Stomach (tissue), 19 donors: ENCODE measurements at places on chromosomes 2 and 18. TPM values are rescaled to one million over a fixed set of nuclear protein-coding genes. Genes with fewer than 3 reads are reported as not detected.

- H3K36me3 ChIP-seq: no peaks in the 10 kb centered on the region
- peaks cover 84% of the 10 kb centered on the region for H3K4me1 ChIP-seq
- H3K27ac ChIP-seq: no peak overlapping the region
- DNase-seq: no peak
- no peak overlapping the region for H3K4me3 ChIP-seq
Observed at GRCh38 chr2:61436092-61436491, 34.8 kb downstream of the USP34 start.

DNA sequence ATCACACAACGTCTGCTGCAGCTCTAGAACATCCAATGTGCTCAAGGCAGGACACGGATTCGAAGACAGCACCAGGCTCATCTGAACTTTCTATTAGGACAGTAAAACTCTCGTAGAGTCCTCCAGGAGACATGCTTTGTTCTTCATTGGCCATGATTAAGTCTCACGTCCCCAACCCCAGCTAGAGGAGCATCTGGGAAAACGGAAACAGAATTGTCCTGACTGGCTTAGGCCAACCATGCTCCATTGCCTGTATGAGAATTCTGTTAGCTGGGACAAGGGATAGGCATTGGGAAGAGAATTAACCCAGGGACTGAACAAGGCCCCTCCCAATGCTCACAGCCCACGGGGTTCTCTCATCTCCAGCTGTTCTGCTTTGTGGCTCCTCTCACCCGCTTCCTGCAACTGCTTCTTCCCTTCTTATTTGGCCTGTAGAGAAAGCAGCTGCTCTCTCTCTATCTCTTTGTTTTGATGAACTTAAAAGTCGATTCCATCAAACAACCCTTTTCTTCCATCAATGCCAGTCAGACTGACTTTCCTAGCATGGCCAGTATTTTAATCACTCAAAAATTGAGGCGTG lies 75.6 kb downstream of the C1QL2 start:
- H3K4me1 ChIP-seq: peaks cover 7% of the 10 kb centered on the region
- no peaks in the 10 kb centered on the region for H3K36me3 ChIP-seq
- no peak overlapping the region for H3K27ac ChIP-seq
- no peak overlapping the region for H3K4me3 ChIP-seq

DNA sequence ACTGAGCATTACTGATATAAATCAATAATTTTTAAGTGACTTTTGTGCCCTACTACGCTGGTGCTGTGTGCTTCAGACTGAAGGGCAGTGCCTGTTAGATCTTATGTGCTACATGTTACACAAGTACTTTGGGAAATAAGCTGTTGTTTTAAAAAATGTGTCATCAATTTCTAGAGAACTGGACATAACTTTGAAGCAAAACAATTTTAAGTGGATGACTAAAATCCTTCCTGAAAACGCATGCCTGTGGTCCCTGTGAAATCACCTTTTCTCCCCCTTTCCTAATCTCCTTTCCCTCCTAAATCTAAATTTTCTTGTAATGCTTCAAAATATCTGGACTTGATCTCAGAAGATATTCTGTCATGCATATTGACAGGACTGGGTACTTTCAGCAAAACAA lies 7.1 kb upstream of the IL1RL1 start:
- no peak overlapping the region for H3K4me3 ChIP-seq
- no peaks in the 10 kb centered on the region for H3K4me1 ChIP-seq
- no peak for DNase-seq
- H3K36me3 ChIP-seq: no peaks in the 10 kb centered on the region
- no peak overlapping the region for H3K27ac ChIP-seq
- H3K27me3 ChIP-seq: no peaks in the 10 kb centered on the region

DNA sequence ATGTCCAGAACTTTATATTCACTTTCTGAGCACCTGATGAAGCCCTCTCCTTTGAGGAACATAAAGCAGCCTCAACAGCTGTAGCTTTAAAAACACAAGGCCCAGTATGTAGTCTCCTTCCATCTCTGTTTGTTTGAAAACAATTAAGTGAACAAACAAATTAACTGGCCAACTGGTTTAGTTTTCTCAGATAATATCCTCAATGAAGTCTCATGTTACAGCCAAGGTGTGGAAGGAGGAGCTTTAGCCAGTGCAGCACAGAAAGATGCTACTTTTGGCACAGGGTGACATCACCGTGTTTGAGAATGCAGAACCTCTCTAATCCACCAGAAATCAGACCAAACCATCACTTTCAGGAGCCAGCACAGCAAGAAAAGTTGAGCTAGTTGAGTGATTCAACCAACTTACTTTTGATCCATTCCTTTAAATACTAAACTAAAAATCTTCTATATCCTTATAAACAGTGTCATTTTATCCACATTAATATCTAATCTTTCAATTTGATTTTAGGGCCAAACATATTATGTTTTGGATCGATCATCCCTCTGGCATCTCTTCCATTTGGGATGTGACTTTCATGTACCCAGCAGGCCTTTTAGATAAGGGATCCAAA lies 488.7 kb downstream of the ARHGAP15 start:
- DNase-seq: no peak
- H3K4me3 ChIP-seq: no peak overlapping the region
- no peak overlapping the region for H3K27ac ChIP-seq

GRCh38 chr18:7684966-7685365 lies 117.8 kb downstream of the PTPRM start:
- no peak overlapping the region for H3K4me3 ChIP-seq
- H3K27ac ChIP-seq: no peak overlapping the region
- DNase-seq: no peak
- H3K27me3 ChIP-seq: no peaks in the 10 kb centered on the region
- no peaks in the 10 kb centered on the region for H3K4me1 ChIP-seq

GRCh38 chr2:108912629-108912902 lies 76.5 kb downstream of the EDAR start:
- H3K36me3 ChIP-seq: no peaks in the 10 kb centered on the region
- H3K27ac ChIP-seq: no peak overlapping the region
- H3K4me3 ChIP-seq: no peak overlapping the region
- no peaks in the 10 kb centered on the region for H3K4me1 ChIP-seq
- DNase-seq: no peak
- H3K27me3 ChIP-seq: no peaks in the 10 kb centered on the region

The ANKRD29 gene
- total RNA-seq: 150 TPM

The GALNT5 gene
- 11.6 TPM for total RNA-seq

The HOXD12 gene
- not detected for total RNA-seq

The MOGAT1 gene
- not detected for total RNA-seq

The CNTNAP5 gene
- not detected for total RNA-seq
